Activated CD4-positive, CD25-positive, alpha-beta regulatory T cell treated with anti-CD3 and anti-CD28 coated beads, Interleukin-2, amount 50 U/mL, for 16 hours (primary cell): ENCODE measurements at places on chromosomes 6 and 20.

DNA sequence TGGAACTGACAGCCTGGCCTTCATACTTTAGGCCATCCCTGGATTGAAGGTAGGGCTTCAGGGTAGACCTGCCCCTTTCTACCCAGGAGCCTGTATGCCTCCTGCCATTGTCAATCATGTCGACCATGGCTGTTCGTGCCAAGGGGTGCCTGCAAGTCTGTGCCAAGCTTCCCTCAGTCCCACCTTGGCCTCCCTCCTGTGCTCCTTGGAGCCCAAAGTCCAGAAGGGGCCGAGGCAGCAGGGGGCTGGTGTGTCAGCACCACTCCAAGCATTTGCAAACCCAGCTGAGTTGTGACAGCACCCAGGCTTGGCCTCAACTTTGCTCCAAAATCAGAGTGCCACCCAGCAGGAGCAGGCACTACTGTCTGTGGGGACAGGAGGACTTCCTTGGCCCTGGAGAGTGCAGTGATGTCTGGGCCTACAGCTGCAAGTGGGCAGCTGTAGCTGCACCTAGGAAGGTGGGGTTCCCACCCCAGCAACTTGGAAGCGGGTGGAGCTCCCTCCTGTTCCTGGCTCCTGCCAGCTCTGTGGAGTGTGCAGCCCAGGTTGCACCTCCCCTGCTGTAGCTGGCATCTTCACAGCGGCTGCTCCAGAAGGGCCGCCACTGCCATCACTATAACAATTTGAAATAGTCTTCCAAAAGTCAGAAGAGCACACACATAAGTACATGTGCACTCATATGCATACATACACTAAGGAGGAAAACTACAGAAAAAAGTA lies 1719.3 kb downstream of the HACE1 start:
- DNase-seq, result no peak

DNA sequence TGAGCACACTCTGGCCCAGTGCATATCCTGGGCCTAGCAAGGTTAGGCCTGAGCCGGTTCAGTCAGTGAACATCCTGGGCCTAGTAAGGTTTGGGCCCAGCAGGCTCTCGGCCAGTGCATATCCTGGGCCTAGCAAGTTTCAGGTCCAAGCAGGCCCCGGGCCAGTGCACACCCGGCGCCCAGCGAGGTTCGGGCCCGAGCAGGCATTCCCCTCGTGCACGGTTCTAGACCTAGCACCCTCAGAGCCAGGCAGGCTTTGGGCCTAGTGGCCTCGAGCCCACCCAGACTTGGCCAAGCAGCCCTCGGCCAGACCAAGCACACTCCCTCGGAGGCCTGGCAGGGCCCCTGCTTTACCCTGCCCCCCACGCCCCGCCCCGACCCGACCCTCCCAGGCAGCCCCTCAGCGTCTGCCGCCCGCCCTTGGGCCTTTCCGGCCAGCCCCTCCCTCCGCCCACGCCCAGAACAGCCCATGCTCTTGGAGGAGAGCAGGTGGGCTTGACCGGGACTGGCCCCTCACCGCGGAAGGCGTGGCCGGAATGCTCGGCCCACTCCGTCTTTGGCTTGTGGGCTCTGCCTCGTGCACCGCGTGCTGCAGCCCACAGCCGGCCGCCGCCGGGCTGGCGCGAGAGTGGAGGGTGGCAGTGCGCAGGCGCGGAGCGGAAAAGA lies at the start of gene CTCFL:
TSS of gene CTCFL (minus strand) at position 630 of the 666 bp plus-strand sequence. CDS start 935 bp downstream, outside the sequence.
- no peak for DNase-seq

GRCh38 chr6:36979347-36979742 lies 6.7 kb downstream of the MTCH1 start:
- DNase-seq, result no peak

GRCh38 chr20:1465470-1466210 lies 1.0 kb downstream of the NSFL1C start:
- no peak for DNase-seq

- no peak for DNase-seq
Observed at GRCh38 chr6:26270486-26270861, 94.5 kb upstream of the BTN3A2 start.

GRCh38 chr6:89559487-89559886 lies 79.1 kb downstream of the LYRM2 start:
- no peak for DNase-seq

GRCh38 chr20:8535403-8536261 lies 403.6 kb downstream of the PLCB1 start:
- no peak for DNase-seq

DNA sequence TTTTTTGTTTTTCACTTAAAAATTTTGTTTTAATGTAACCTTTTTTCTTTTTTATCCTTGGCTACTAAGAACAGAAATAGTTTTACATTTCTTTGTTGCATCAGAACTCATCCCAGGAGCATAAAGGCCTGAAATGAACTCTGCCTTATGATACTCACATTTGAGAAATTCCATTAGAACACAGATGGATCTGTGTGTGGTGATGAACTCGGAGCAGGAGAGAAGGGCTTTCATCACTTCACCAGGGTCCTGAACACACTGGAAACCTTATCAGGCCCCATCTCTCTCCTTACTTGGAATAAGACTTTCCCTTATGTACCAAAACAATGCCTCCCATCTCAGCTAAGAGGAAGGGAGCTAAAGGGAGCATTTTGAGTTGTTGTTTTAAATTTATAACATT lies 139.4 kb downstream of the PHF3 start:
- DNase-seq, result no peak

GRCh38 chr6:131023834-131024504 lies 39.1 kb downstream of the EPB41L2 start:
- no peak for DNase-seq

DNA sequence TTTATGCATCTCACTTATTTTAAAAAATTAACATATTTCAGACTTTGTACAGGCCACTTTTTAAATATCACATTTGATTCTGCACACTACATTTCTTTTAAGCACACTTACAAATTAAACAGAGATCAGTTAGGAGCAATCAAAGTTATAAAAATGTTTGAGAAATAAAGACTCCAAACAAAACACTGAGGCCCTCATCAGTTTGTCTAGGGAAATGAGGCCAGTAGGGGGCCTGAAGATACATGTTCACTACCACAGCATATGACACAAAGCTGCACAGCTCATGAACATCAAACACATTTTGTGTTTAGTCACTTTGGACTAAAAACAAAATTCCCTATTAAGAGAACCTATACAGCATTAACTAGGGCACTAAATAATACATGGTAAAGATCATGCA lies 180.5 kb downstream of the PDE7B start:
- no peak for DNase-seq

DNA sequence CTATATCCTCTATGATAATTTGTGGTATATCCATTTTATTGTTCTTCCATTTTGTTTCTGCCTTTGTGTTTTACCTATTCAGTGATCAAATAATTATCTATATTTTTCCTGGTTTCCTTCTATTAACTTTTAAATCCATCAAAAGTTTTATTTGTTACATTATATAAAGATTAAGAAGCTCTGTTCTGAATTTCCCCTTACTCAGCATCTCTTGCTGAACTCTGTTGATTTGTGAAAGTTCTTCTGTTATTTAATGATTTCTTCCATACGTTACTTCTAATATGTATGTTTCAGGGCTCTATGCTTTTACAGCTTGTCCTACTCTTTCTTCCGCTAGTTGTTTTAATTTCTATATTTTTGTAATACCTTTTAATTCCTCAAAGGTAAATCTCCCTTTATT lies 87.1 kb downstream of the LIN28B start:
- no peak for DNase-seq

GRCh38 chr6:62391358-62391757 lies 105.3 kb upstream of the KHDRBS2 start:
- DNase-seq, result no peak

GRCh38 chr6:137827977-137828810 lies 38.9 kb upstream of the TNFAIP3 start:
- no peak for DNase-seq

GRCh38 chr6:82385102-82385501 lies 21.5 kb downstream of the TPBG start:
- no peak for DNase-seq
